Breast epithelium (tissue), 4 donors: ENCODE measurements at places on chromosomes 11 and 22. TPM values are rescaled to one million over a fixed set of nuclear protein-coding genes. Genes with fewer than 3 reads are reported as not detected.

- no peak overlapping the region for H3K27ac ChIP-seq
- DNase-seq = no peak
- H3K27me3 ChIP-seq = no peaks in the 10 kb centered on the region
- H3K4me1 ChIP-seq = peaks cover 5% of the 10 kb centered on the region
Observed at GRCh38 chr22:27443306-27443705, 358.2 kb downstream of the MN1 start.

DNA sequence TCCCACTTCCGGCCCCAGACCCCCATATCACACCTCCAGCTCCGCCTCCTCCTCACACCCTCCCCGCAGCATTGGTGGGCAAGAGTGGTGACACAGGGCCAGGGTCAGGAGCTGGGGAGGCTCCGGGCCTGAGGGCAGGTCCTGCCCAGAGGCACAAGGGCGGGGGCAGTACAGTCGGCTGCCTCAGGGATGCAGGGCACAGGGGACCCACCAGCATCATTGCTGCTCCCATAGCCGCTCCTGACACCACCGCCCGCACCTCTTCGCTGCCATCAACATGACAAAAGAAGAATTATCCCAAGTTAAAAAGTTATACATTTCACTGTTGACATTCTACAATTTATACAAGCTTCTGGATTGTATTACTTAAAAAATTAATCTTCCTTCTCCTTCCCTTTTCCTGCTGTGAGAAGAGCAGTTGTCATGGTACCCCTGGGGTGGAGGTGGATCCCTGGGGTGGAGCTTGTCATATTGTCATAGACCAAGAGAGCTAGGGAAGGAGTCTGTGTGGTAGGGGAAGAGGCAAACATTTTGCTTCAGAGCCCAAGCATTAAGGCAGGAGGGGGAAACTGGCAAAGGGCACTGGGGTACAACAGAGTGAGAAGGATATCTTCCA lies 4.1 kb downstream of the SBF2 start:
- no peaks in the 10 kb centered on the region for H3K4me1 ChIP-seq
- no peaks in the 10 kb centered on the region for H3K27me3 ChIP-seq
- H3K27ac ChIP-seq = no peak overlapping the region
- no peaks in the 10 kb centered on the region for H3K36me3 ChIP-seq
- H3K4me3 ChIP-seq = no peak overlapping the region

GRCh38 chr22:22386602-22387385 lies 121.7 kb downstream of the ZNF280B start:
- no peak for DNase-seq
- H3K4me3 ChIP-seq = no peak overlapping the region
- H3K27me3 ChIP-seq = peaks cover 6% of the 10 kb centered on the region
- no peaks in the 10 kb centered on the region for H3K4me1 ChIP-seq

- H3K27me3 ChIP-seq = no peaks in the 10 kb centered on the region
- no peaks in the 10 kb centered on the region for H3K4me1 ChIP-seq
- no peak for DNase-seq
- H3K4me3 ChIP-seq = no peak overlapping the region
- H3K27ac ChIP-seq = no peak overlapping the region
Observed at GRCh38 chr11:67158221-67158620, 39.2 kb downstream of the KDM2A start.

DNA sequence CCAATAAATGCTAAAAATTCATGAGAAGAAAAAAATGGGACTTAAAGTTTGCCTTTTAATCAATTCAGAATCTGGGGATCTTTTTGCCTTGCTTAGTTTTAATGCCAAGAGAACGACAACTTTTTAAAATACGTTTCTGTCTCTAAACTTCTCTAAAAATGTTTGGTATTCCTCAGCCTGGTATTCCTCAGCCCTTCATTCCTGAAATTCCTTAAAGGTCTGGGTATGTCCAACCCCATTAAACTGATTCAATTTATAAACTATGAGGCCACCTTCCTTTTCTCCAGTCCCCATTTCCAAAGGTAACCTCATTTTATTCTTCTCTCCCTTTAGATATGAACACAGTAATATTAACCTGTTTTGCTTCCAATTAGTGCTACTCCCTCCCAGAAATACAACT lies 16.6 kb downstream of the POLA2 start:
- H3K4me1 ChIP-seq = no peaks in the 10 kb centered on the region
- peaks cover 4% of the 10 kb centered on the region for H3K36me3 ChIP-seq
- no peak overlapping the region for H3K4me3 ChIP-seq

DNA sequence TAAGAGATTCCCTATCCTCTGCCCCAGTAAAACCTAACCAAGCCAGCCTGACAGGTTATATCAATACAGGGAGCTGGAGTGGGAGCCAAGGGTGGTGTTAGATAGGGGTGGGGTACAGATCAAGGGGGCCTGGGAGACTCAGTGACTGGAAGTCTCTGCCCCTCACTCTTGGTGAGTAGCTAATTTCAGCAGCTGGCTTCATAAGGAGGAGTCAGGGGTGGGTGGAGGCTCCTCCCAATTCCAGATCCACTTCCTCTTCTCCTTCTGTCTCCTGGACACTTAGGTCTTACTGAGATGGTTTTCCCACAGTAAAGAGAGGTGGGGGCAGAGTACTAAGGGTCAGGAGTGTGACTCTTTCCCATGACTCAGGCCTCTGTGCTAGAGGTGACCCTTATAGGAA lies 1.1 kb upstream of the VSIG2 start:
- no peak overlapping the region for H3K27ac ChIP-seq
- H3K4me3 ChIP-seq = no peak overlapping the region
- DNase-seq = no peak
- H3K4me1 ChIP-seq = no peaks in the 10 kb centered on the region

- no peak overlapping the region for H3K4me3 ChIP-seq
- H3K4me1 ChIP-seq = no peaks in the 10 kb centered on the region
- no peaks in the 10 kb centered on the region for H3K27me3 ChIP-seq
- H3K36me3 ChIP-seq = no peaks in the 10 kb centered on the region
- no peak for DNase-seq
Observed at GRCh38 chr11:19691815-19692500, 20.7 kb upstream of the NAV2 start.

DNA sequence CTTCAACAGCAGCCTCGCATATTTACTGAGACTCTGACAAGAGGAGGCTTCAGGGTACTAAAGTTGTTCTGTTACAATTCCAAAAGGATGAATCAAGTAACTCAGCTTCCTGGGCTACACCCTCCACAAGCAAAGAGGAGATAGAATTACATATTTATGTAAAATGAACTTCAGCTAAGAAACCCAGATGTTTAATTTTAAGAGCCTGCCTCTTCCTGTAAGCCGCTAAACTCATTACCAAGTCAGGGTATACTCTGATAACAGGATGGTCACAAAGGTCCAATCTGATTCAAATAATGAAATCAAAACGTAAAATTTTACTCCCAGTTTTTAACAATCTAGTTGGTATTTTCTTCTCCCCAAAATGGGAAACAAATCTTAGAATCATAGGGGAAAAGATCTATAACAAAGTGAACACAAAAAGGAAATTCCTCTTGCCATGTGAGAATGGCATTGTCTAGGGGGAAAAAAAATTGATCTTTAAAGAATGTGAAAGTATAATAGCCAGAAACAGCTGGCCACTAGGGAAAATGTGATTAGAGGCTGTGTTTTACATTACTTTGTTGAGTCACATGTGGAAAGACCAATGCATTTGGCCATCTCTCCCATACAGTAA lies 30.9 kb downstream of the CHEK2 start:
- H3K4me1 ChIP-seq = no peaks in the 10 kb centered on the region
- no peak overlapping the region for H3K4me3 ChIP-seq
- DNase-seq = no peak
- H3K36me3 ChIP-seq = no peaks in the 10 kb centered on the region
- H3K27me3 ChIP-seq = no peaks in the 10 kb centered on the region

The SLC22A12 gene
- total RNA-seq = not detected

The PNPLA5 gene
- total RNA-seq = not detected

The ANGPTL5 gene
- total RNA-seq = not detected

The DEPDC5 gene
- total RNA-seq = 13.6 TPM

The OR52D1 gene
- not detected for total RNA-seq
